ENCODE measurements at places on chromosomes 16 and 17.
A peak's percentile ranks its signal among the peaks of the same experiment; 100 is the strongest.

- peak; percentile 58 for DNase-seq
Measured at GRCh38 chr17:2064980-2065785, 10.3 kb downstream of the HIC1 start.

GRCh38 chr16:24139282-24139681 lies 116.9 kb upstream of the CACNG3 start:
- peak; percentile 64 for DNase-seq

DNA sequence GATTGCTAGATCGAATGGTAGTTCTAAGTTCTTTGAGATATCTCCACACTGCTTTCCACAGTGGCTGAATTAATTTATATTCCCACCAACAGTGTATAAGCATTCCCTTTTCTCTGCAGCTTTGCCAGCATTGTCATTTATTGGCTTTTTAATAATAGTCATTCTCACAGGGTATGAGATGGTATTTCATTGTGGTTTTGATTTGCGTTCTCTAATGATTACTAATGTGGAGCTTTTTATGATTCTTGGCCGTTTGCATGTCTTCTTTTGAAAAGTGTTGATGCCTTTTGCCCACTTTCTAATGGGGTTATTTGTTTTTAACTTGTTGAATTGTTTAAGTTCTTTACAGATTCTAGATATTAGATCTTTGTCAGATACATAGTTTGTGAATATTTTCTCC lies 36.5 kb upstream of the BCAS3 start:
- DNase-seq = no peak

DNA sequence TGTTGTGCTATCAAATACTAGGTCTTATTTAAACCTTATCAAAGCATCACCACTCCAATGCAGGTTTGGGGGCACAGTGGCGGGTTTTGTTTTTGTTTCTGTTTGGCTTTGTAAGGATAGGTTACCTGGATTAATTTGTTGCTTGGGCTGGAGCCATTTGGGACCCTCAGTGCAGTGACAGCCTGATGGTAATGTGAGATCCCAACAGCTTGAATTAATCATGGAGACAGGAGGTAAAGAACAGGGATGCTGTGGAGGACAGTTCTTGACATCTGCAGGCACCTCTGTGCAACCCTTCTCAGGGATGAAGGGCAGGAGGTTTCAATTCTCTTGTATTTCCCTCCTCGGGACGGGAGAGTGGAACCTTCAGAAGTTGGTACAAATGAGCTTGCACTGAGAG lies 40.5 kb downstream of the SHISA9 start:
- DNase-seq = no peak

- no peak for DNase-seq
Measured at GRCh38 chr16:68234188-68235107, 1.5 kb downstream of the ESRP2 start.

DNA sequence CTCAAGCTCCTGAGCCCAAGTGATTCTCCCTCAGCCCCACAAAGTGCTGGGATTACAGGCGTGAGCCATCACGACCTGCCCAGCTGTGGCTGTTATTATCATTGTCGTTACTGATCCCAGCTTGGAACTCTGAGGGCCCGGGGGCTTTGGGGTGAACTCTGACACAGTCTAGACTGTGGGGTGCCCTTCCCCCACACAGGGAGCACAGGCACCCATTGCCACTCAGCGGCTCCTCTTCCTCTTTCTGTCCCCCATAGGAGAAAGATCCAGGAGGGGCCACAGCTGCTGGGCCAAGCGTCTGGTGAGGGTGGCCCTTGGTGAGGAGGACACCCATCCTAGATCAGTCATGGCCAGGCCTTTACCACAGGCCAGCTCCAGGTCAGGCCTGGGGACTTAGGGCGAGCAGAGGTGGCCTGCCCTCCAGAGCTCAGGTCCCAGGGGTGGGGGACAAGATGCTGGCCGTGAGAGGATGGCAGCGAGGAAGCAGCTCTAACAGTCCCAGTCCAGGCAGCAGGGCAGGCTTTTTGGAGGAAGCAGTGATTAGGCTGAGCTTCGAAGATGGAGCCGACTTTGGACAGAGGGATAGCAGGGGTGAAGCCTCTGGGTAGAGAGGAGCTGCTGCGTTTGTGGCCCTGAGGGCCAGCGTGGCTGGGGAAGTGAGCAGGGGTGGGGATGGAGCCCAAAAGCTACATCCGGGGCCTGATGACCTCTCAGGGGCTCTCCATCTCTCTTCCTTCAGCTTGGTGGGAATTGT lies 24.7 kb downstream of the TMEM235 start:
- no peak for DNase-seq

- peak; percentile 50 for DNase-seq
Measured at GRCh38 chr16:278863-279366, 1.5 kb upstream of the ARHGDIG start.

GRCh38 chr17:56629531-56630075 lies 36.1 kb downstream of the NOG start:
- no peak for DNase-seq

DNA sequence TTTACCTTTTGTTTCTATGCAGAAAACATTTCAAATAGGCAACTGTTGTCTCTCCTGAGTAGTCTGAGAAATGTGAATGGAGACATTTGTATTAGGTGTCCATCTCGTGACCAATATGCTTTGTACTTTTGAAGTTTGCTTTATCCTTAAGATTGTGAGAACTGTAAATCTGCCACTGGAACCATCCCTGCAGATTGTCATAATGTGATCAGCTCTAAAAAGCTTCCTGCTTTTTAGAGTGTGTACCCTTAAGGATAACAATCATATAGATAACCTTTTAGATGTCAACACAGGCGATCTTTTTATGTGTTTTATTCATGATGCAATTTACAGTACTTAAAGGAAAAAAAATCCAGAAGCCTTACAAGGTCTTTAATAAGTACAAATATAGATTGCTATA lies 63.5 kb downstream of the PRKCA start:
- DNase-seq = no peak

DNA sequence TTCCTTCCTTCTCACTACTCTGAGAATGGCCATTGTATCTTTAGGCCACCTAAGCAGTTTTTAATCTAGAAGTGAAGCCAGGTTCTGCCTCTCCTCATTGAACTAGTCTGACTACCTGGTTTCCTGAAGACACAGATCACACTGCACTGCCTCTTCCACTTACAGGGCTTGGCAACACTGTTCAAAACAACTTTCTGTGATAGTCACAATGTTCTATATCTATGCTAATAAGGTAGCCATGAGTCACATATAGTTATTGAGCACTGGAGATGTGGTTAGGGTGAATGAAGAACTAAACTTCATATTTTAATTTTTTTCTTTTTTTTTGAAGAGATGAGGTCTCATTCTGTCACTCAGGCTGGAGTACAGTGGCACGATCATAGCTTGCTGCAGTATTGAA lies 26.9 kb downstream of the RND2 start:
- DNase-seq = no peak

GRCh38 chr16:641326-642188 lies at the start of gene MCRIP2:
Gene MCRIP2, plus strand, starts transcription at chr16:641828. Its CDS starts 164 bp downstream, at chr16:641992.
- DNase-seq = peak; percentile 84

DNA sequence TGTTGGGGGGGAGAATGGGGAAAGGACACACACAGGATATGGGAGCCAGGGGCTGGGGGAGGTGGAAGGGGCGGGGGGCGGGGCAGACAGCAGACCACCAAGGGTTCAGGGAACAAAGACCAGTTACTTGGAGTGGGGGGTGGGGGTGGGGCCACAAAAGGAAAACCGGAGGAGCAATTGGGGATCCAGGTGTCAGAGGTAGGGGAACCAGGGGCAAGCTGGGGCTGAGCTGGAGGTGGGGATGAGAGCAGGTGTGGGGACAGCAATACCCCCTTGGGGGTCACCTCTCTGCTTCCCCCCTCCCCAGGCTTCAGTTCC lies 1.4 kb upstream of the ORAI3 start:
- DNase-seq = no peak

- no peak for DNase-seq
Measured at GRCh38 chr16:25868106-25868505, 176.3 kb downstream of the HS3ST4 start.

All from activated CD4-positive, alpha-beta T cell treated with anti-CD3 and anti-CD28 coated beads, Interleukin-2, amount 50 U/mL, for 16 hours (primary cell).